ENCODE measurements at places on chromosomes 7 and 10.

DNA sequence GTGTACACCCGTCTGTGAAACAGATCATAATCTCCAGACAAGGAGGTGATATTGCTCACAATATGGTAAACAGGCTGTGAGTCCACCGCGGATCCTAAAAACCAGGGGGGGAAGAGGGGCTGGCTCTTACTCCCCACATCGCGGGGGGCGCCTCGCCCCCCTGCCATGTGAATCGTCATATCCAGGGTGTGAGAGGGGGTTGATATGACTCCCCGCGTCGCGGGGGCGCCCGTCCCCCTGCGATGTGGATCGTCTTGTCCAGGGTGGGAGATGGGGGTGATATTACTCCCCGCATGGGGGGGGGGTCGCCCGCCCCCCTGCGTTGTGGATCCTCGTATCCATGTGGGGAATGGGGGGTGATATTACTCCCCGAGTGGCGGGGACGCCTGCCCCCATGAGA lies 30.9 kb downstream of the OCM2 start:
- no peak for DNase-seq
- no peak overlapping the region for H3K4me3 ChIP-seq
- no peaks in the 10 kb centered on the region for H3K36me3 ChIP-seq
- H3K27ac ChIP-seq = no peak overlapping the region
- H3K27me3 ChIP-seq = no peaks in the 10 kb centered on the region

DNA sequence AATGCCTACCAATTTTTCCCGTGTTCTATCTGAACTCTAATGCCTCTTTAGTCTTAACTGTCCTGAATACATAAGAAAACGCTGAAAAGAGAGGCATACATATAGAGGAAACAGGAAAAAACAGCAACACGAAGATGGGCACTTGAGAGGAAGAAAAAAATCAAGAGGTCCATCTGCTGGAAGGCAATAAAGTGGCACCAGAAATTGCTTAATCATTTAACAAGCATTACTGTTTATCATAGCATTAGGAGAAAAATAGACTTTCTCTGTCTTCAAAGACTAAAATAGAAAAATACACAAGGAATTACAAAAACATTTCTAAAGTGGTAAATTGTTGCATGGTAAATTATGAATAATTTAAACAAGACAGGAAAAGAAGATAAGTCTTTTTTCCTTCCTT lies 35.0 kb downstream of the NSUN6 start:
- H3K27me3 ChIP-seq = no peaks in the 10 kb centered on the region
- no peak overlapping the region for H3K4me3 ChIP-seq
- no peak overlapping the region for H3K27ac ChIP-seq
- H3K4me1 ChIP-seq = no peaks in the 10 kb centered on the region

DNA sequence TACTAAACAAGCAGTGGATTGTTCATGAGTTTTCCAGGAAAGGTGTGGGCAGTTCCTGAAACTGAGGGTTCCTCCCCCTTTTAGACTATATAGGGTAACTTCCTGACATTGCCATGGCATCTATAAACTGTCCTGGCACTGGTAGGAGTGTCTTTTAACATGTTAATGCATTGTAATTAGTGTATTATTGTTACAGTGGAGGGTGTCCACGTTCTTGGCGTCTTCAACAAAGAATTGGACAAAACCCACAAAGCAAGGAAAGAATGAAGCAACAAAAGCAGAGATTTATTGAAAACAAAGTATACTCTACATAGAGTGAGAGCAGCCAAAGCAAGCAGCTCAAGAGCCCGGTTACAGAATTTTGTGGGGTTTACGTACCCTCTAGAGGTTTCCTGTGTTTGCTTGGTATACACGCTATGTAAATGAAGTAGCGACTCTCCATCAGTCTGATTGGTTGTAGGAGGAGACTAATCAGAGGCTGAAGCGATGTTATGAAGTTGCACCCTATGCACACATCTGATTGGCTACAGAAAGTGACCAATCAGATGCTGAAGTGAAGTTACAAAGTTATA lies 175.2 kb downstream of the NSUN6 start:
- H3K27me3 ChIP-seq = no peaks in the 10 kb centered on the region
- no peaks in the 10 kb centered on the region for H3K4me1 ChIP-seq
- DNase-seq = no peak
- no peak overlapping the region for H3K4me3 ChIP-seq
- H3K36me3 ChIP-seq = no peaks in the 10 kb centered on the region
- H3K27ac ChIP-seq = no peak overlapping the region

- no peak overlapping the region for H3K27ac ChIP-seq
- H3K4me3 ChIP-seq = no peak overlapping the region
- peaks cover 22% of the 10 kb centered on the region for H3K27me3 ChIP-seq
- H3K4me1 ChIP-seq = no peaks in the 10 kb centered on the region
- no peaks in the 10 kb centered on the region for H3K36me3 ChIP-seq
These were observed 1.1 kb upstream of the CAMK2B start for GRCh38 chr7:44326261-44327125.

DNA sequence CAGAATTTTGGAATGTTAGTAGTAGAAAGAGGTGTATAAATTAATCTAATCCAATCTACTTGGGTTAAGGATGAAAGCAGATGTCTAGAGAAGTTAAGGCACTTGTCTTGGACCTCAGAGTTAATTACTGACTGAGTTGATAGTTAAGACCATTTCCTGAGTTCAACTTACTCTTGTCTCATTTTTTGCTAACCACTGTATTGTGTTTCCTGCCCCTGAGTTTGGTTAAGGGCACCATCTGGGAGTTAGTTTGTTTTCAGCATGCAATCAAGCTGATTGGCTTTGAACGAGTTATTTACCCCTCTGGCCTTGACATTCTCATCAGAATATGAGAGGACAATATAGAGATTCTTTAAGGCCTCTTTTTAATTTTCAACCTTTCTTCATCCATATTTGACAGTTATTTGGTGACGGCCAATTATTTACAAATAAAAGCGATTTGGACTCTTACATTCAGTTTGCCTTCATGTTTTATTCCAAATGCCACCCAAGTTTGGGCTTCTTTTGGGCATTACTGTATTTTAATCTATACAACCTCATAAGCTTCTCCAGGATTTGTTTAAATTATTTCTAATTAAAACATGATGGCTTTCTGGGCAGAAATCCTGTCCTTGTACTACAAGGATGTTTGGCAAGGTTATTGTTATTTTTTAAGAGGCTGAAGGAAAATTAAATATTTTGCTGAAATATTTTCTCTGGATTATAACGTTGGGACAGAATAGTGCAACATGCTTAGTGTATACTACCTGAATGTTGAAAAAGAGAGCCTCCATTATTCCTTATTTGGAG lies 225.0 kb downstream of the CACNB2 start:
- DNase-seq = no peak
- H3K4me1 ChIP-seq = no peaks in the 10 kb centered on the region
- no peak overlapping the region for H3K27ac ChIP-seq
- no peaks in the 10 kb centered on the region for H3K36me3 ChIP-seq

- no peaks in the 10 kb centered on the region for H3K36me3 ChIP-seq
- no peaks in the 10 kb centered on the region for H3K27me3 ChIP-seq
- H3K4me3 ChIP-seq = no peak overlapping the region
- no peak for DNase-seq
These were observed 37.1 kb downstream of the CCDC71L start for GRCh38 chr7:106623853-106624252.

- no peak overlapping the region for H3K4me3 ChIP-seq
- no peaks in the 10 kb centered on the region for H3K4me1 ChIP-seq
- no peaks in the 10 kb centered on the region for H3K36me3 ChIP-seq
- H3K27ac ChIP-seq = no peak overlapping the region
These were observed 541.4 kb downstream of the TCERG1L start for GRCh38 chr10:130770018-130770630.

DNA sequence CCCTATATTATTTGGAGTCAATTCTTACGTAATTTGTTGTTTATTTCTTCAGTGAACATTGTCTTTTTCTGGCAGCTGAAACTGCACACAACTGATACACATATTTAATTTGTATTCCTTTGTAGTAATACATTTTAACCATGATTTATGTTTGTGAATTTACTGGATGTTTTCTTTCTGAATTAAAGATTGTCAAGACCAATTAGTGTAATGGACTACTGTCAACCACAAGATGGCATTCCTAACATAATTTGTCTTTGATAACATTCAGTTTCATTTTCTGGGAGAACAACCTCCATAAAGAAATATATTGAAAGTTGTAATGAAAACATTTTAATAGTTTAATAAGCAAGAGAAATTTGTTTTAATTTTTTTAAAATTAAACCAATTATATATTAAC lies 10.1 kb downstream of the THNSL1 start:
- H3K4me1 ChIP-seq = no peaks in the 10 kb centered on the region
- DNase-seq = no peak
- peaks cover 3% of the 10 kb centered on the region for H3K36me3 ChIP-seq
- no peaks in the 10 kb centered on the region for H3K27me3 ChIP-seq
- no peak overlapping the region for H3K4me3 ChIP-seq
- H3K27ac ChIP-seq = no peak overlapping the region

DNA sequence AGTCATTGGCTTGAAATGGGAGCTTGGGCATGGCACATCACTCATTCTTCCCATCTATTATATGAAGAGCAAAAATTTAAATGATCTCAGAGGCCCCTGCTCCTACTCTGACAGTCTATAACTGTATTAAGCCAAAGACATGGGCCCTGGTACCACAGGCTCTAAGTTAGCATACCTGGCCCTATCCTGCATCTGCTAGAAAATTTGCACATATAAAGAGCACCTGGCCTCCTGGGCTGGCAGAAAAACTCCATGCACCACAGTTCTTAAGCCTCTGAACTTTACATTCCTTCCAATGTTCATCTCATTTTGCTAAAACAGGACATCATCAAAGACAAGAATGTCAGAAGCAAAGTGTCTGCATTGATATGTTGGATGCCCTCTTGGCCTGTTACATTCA lies 29.6 kb upstream of the ANK3 start:
- no peaks in the 10 kb centered on the region for H3K36me3 ChIP-seq
- DNase-seq = no peak
- no peak overlapping the region for H3K4me3 ChIP-seq
- H3K4me1 ChIP-seq = no peaks in the 10 kb centered on the region
- H3K27me3 ChIP-seq = no peaks in the 10 kb centered on the region

DNA sequence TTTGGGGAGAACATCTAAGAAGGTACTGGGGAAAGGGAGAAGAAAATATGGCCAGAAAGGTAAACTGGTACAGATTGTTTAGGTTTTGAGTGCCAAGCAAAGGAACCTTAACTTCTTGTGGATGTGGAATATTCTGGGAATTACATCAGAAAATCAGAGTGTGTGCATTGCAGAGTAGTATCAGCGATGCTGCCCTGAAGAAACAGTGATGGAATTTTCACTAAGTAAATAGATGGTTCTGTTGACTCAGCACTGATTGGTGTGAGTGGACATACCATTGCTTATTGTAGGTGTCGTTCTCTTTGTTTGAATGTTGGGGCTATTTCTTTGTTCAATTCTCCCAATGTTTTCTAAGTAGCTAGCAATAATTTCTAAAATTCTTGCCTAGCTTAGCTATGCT lies 24.4 kb upstream of the AKR1B1 start:
- no peak for DNase-seq
- H3K36me3 ChIP-seq = no peaks in the 10 kb centered on the region
- H3K27me3 ChIP-seq = no peaks in the 10 kb centered on the region
- no peak overlapping the region for H3K4me3 ChIP-seq
- no peaks in the 10 kb centered on the region for H3K4me1 ChIP-seq
- H3K27ac ChIP-seq = no peak overlapping the region

DNA sequence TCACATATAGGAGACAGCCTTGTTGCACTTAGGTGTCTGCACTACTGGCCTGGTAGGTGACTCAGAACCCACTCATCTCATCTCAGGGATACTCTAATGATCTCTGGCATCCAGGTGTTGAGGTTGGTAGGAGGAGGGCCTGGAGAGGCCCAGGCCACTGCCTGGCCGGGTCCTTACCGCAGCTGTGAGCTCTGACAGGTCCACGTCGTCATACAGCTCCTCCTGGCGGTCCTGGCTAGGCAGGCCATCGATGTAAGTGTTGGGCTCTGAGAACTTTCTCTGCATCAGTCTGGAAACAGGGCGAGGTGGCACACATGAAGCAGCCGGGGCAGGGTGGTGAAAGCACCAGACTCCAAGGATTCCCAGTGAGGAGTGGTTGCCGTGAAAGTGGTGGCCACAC lies 62.1 kb downstream of the VWA2 start:
- H3K4me3 ChIP-seq = no peak overlapping the region
- no peak overlapping the region for H3K27ac ChIP-seq
- H3K27me3 ChIP-seq = no peaks in the 10 kb centered on the region
- peaks cover 7% of the 10 kb centered on the region for H3K36me3 ChIP-seq

Measured in CD4-positive, alpha-beta T cell (primary cell).